Stimulated activated CD8-positive, alpha-beta memory T cell treated with anti-CD3 and anti-CD28 coated beads, Interleukin-4, amount 100 ng/mL, for 1 hour (primary cell): ENCODE measurements at places on chromosomes 7 and 10.

DNA sequence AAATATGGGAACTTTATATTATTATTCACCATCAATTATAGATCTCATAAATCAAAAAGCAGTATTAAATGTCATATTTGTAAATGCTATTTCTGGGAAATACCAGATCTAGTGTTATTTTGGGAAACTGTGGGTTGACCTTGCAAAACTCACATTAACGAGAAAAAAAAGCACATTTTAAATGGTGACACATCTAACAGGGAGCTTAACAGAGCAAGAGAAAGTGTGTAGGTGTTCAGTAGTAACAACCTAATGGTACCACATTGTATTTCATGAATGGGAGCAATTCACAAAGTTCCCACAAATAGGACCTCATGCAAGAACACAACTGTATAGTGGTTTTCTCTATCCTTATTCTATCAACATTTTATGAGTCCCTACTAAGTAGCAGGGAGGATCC is 26.2 kb upstream of the HDAC9 start:
- DNase-seq = no peak

- no peak for DNase-seq
Measured at GRCh38 chr7:141333459-141333858, 217.8 kb upstream of the AGK start.

GRCh38 chr7:127158659-127159058 is 94.1 kb downstream of the GRM8 start:
- DNase-seq = no peak

GRCh38 chr7:909358-910329 is 33.3 kb downstream of the GET4 start:
- no peak for DNase-seq

- no peak for DNase-seq
Measured at GRCh38 chr10:16779384-16779915, 37.8 kb downstream of the RSU1 start.

DNA sequence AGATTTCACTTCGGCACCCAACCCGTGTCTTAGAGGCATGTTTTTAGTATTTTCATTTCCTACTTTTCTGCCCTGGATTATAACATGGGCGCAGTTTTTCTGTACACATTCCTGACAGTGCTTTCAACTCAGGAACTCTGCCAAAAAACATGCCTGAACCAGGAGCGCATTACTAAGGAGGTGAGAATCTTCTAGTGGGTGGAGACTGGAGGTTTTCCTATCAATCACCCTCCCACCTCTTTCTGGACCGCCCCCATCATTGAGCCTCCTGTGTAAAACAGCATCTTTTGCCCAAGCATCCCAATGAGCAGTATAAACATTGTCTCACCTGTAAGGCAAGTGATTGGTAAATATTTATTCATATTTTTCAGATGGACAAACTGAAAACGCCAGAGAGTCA is 53.2 kb downstream of the STK17A start:
- no peak for DNase-seq

- DNase-seq = no peak
Measured at GRCh38 chr7:27173511-27173955, 587 bp downstream of the HOXA10 start.

DNA sequence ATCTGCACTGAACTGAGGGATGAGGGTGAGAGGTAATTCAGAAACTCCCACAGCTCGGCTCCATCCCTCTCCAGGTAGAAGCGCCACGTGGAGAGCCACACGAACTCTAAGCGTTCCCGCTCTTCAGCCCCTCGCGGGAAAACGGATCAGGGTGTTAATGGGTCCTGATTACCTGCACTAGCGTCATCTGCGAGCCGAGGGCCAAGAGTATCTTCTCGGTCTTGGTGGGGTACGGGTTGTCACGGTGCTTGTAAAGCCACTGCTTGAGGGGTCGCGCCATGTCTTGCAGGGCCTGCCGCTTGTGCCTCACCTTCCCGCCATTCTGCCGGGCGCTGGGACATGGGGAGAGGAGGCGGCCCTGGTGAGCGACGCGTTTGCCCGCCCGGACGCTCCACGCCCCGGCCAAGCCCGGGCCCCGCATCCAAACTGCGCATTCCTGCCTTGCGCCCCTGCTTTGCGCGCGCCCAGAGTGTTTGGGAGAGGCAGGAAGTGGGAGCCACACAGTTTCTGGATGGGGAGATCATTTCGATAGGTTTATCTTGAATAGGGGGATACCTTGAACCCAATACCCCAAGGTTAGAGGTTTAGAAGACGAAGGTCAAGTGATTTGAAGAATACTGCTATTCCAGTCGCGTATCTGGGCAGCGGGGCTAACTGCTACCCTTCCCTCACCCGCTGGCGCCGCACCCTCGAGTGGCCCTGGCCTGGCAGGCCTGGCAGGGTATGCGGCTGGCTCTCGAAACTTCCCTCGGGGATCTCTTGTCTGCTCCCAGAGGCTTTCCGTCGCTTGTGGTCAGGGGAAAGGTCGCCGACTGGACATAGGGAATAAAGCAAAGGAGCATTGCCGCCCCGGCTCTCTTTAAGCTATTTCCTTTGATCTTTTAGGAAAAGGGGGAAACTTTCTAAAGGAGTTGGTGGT is 4.2 kb downstream of the MKX start:
- no peak for DNase-seq

DNA sequence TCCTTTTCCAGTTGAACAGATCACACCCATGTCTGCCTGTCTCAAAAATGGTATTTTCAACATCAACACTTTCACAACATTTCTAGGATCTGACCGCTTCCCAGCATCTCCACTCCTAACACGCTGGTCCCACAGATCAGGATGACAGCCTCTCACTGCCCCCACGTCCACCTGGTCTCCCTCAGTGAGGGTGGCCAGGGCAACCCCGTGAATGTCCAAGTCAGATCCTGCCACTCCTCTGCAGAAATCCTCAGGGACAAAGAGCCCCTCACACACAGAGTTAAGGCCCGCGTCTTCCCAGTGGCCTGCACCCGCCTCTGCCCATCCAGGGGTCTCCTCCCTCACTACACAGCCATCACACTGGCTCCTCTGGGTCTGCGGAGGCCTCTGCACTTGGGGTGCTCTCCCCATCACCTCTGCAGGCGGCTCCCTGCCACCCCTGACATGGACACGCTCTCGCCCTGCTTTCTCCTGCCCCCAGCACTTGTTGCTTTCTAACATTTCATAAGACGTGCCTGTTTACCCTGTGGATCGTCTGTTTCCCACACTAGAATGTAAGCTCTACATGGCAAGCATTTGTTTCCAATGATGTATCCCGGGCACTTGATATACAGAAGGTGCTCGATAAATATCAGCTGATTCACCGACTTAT is 20.0 kb downstream of the GNA12 start:
- DNase-seq = no peak
